ENCODE measurements at places on chromosomes 16 and 17.
A peak's percentile ranks its signal among the peaks of the same experiment; 100 is the strongest.

- no peak for ATAC-seq
Measured at GRCh38 chr17:60353773-60354172, 38.2 kb downstream of the USP32 start.

DNA sequence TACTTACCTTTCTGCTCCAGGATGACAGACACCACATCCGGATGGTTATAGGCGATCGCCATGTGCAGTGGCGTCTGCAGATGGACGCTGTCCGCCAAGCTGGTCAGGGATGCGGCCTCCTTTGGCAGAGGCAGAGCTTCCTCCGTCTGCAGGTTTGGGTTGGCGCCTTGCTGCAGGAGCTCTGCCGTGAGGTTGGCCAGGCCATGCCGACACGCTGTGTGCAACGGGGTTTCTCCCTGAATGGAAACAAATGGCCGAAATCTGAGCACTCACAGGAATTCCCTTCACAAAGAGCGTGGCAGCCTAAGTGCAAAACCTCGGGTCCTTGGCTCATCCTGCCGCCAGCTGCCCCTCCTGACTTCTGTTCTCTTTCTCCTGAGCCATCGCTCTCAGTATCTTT, 41.8 kb downstream of the CYB5D2 start:
- no peak for ATAC-seq

DNA sequence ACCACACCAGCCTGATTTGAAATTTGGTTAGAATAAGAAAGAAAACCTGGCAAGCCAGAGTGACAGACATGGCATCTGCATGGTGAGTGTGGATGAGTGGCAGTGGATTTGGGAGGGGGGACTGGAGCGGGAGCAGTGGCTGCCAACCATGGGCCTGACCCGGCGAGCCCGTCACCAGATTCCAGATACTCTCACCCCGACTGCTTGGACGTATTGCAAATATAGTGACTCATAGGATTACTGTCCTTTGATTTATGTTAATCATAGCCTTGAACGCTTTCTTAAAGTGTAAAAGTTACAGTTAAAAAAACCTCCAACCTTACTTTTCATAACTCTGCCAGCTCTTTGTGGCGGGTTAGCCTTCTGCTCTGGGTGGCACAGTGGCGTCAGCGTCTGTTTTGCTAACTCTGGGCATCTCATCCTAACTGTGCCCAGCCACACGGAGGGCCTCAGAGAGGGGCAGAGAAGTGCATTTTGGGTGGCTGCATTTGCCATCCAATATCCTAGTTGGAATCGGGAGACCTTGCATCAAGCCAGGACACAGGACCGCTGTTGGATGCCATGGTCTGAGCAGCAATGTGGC, 26.8 kb upstream of the FOXK2 start:
- peak; percentile 23 for ATAC-seq

- no peak for ATAC-seq
Measured at GRCh38 chr17:11643851-11644250, 45.6 kb downstream of the DNAH9 start.

DNA sequence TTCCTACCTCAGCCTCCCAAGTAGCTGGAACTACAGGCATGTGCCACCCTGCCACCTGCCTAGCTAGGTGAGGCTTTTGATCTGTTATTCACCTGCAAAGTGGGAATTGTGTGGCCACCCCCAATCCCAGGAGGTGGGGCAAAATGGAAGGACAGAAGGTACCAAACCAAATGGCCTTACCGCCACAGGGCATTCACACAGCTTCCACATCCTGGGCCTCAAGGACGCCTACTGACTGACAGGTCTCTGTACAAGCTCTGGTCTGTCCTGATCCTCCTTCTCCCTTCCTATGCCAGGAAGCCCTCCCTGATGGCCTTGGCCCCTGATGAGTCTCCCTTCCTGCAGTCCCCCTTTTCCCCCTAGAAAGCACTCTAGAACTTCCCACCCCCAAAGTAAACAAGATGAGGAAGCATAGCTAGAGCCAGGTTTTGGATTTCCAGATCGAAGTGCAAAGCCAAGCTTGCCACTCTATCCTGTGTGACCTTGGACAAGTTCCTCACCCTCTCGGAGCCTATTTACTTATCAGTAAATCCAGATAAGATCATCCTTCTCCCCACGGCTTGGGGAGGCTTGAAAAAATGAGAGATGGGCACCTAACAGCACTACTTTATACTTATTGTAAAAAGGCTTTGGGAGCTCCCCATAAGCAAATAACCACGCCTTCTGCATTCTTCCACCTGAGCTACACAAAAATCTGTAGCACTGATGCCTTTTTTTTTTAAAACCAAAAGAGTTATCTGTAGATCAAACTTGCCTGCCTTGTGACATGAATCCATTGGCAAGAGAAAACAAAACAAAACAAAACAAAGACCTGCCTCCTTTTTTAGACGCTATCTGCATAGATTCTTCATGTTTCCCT, 4.5 kb downstream of the PLLP start:
- ATAC-seq = no peak

- ATAC-seq = peak; percentile 39
Measured at GRCh38 chr17:37429453-37429852, 22.8 kb downstream of the TADA2A start.

DNA sequence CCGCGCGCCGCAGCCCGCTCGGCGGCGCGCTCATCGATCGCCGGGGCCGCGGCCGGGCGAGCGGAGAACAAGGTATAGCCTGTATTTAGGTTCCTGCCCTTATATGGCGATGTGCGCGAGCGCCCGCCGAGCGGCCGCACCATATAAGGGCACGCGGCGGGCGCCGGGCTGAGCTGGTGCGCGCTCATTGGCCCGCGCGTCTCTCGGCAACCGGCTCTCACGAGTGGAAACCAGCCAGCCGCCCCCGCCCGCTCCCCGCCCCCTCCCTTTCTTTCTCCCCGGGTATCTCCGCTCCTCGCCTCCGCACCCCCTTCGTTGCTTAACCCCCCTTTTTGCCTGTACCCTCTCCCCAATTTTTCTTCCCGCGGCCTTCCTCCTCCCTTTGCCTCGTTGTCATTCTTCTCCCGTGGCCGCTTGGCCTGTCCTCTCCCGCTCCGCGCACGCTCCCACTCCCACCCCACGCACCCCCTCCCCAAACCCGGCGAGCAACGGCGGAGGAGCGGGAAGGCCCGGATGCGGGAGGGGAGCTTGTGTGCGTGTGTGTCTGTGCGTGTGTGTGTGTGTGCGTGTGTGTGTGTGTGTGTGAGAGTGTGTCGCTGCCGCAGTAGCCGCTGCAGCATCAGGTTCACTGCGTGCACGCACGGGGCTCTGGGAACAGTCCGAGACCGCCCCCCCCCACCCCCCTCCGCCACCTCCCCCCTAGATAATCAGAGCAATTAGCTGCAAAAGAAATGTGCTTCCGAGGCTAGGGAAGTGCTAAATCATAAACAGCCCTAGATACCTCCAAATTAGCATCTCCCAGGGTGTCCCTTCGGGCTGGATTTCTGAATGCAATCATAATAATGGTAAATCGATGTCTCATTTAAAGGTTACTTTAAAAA, 13.5 kb upstream of the CBX8 start:
- peak; percentile 76 for ATAC-seq

GRCh38 chr17:45386178-45386577, 46.5 kb downstream of the ARHGAP27 start:
- ATAC-seq = no peak

GRCh38 chr16:87233928-87234327, 83.3 kb downstream of the C16orf95 start:
- no peak for ATAC-seq

- no peak for ATAC-seq
Measured at GRCh38 chr16:53507464-53508179, 4.6 kb upstream of the AKTIP start.

GRCh38 chr16:4868026-4868425, 20.7 kb downstream of the UBN1 start:
- no peak for ATAC-seq

DNA sequence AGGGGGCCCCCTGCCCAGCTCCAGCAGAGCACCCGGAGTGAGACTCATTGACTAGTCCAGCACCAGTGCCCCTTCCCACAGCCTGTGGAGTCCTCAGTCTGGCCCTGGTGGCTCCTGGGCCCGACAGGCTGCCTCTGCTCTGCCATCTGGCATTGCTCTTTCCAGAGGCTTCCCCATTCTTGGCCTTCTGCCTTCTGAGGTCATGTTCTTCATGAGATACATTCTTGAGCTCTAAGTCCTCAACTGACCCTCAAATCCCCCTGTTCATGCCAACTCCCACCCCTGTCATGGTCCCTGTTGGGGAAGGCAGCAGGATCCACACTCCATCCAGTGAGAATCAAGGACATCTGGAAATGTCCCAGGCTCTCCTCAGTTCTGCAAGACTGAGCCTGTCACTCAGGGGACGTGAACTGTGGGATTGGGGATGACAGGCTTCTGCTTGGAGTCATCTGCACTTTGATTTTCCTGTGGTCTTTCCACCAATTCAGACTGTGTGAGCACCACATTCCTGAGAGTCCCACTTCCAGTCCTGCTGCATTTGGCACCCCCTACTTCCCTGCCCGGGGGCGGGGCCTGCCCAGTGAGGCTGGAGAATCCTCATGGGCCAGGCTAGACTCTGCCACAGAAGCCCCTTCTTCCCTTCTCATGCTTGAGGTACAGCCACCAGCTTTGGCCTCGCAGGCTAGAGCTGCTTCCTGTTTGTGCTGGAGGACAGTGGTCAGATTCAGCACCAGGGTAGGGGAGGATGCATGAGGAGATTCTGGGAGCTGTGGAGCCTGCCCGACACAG, 2.7 kb downstream of the TRPV2 start:
- no peak for ATAC-seq

GRCh38 chr16:65608455-65608854, 486.6 kb upstream of the CDH11 start:
- no peak for ATAC-seq

- no peak for ATAC-seq
Measured at GRCh38 chr17:40203131-40203530, 16.0 kb upstream of the WIPF2 start.

Measured in esophagus mucosa (tissue), 1 donor.